ENCODE measurements at places on chromosomes 16 and 17.
A peak's percentile ranks its signal among the peaks of the same experiment; 100 is the strongest.

- DNase-seq, result no peak
Observed at GRCh38 chr17:79587421-79587820, 23.4 kb downstream of the RBFOX3 start.

DNA sequence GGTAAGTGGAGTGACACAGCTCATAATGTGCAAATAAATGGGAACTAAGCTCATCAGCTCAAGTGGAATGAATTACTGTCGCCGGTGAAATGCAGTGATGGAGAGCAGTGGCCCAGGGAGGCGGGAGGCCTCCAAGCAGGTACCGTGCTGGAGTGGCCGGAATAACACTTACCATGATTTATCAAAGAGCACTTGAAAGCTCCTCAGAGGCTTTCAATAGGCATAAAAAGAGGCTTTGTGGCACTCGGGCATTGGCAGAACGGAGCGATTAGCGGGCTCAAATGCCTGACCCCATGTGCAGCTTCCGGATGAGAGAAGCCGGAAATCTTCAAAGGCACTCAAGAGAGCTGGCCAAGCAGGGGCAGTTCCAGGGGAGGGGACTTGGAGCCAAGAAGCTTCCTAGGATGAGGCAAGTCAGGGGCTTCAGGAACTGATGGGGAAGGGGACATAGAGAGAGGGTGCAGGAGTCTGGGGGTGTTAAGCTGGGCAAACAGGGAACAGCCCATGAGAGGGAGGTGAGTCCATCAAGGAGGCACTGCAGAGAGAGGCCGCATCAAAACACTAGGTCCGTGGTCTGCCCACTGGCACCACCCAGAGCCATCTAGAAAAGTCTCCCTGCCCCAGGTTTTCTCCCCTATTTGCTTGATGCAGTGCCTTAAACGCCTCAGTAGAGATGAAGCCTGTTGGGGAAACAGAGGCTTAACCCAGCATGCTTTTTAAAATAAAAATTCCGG lies 144.0 kb upstream of the IRX6 start:
- DNase-seq, result no peak

DNA sequence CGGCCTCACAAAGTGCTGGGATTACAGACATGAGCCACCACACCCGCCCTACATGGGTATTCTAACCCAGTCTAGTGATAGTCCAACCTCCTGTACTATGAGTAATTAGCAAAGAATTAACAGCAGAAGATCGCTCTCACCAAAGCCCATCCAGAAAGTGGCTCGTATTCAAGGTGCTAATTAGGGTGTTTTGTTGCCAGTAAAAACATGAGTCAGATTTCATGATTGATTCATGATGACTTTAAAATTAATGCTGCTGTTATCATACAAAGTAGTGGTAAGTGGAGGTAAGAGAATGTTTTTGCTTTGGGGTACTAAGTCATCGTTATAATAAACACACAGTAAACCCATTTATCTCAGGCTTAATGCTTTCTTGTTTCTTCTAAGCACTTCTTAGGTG lies 428.8 kb downstream of the WWOX start:
- no peak for DNase-seq

DNA sequence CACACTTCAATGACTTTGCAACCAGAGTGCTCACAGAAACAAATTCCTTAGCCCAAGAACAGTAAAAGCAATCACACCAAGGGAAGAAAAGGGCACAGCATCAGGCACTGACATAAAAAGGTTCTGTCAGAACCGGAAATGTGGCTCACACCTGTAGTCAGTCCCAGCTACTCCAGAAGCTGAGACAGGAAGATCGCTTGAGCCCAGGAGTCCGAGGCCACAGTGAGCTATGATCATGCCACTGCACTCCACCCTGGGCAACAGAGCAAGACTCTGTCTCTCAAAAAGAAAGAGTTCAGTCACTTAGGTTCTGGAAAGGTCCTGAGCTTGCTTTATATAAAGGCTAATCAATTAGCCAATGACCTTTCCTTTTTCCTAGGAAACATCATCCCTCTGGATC lies 22.7 kb downstream of the YWHAE start:
- DNase-seq, result no peak

DNA sequence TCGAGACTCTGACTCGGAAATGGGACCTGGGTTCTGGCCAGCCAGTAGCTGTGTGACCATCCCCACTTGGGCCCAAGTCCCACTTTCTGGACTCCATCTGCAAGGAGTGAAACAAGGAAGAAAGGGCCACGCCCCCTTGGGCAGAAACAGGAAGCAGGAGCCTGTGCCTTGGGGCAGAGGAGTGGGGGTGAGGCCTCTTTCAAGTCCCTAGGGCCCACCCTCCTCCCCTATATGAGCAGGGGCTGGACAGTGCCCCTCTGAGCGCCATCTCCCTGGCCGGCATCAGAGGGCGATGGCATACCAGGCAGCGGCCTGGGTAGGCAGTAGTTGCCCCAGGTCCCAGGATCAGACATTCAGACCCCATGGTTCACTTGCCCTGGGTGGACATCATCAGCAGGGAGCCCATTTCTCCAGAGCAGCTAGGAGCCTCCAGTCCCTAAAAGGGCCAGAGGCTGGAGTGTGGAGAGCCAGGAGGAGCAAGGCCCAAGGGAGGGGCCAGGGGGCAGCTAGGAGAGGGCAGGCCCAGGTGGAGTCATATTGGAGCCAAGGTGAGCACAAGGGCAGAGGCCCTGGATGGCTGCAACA lies 7.1 kb downstream of the BCAR1 start:
- no peak for DNase-seq

- DNase-seq, result no peak
Observed at GRCh38 chr16:26649381-26650045, 417.2 kb upstream of the C16orf82 start.

- DNase-seq, result no peak
Observed at GRCh38 chr17:53527473-53527872, 295.3 kb upstream of the KIF2B start.

- DNase-seq, result no peak
Observed at GRCh38 chr16:9757687-9758086, 424.5 kb downstream of the GRIN2A start.

GRCh38 chr16:31869511-31870201 lies 4.0 kb upstream of the ZNF267 start:
- peak; percentile 57 for DNase-seq

- no peak for DNase-seq
Observed at GRCh38 chr16:60107437-60107836, 1373.3 kb upstream of the GOT2 start.

DNA sequence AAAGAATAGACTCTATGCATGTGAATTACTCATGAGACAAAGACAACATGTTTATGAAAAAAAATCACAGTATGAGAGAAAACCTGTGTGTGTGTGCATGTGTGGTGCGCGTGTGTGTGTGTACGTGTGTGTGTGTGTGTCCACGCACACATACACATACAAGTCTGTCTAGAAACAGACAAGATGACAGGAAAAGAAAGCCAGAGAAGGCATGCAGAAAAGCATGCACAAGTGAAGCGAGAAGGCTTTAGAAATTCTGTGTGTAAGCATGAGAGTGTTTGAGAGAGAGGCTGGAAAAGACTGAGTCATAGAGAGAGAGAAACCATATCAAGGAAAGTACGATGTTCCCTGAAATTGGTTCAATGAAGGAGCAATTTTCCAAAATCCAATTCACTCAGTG lies 566.4 kb upstream of the C16orf82 start:
- DNase-seq, result no peak

GRCh38 chr17:61409301-61410112 lies 9.9 kb downstream of the TBX2 start:
- no peak for DNase-seq

GRCh38 chr17:44348234-44348987 lies 3.3 kb downstream of the GRN start:
- DNase-seq, result no peak

- no peak for DNase-seq
Observed at GRCh38 chr16:86517033-86517432, 6.7 kb downstream of the FOXF1 start.

DNA sequence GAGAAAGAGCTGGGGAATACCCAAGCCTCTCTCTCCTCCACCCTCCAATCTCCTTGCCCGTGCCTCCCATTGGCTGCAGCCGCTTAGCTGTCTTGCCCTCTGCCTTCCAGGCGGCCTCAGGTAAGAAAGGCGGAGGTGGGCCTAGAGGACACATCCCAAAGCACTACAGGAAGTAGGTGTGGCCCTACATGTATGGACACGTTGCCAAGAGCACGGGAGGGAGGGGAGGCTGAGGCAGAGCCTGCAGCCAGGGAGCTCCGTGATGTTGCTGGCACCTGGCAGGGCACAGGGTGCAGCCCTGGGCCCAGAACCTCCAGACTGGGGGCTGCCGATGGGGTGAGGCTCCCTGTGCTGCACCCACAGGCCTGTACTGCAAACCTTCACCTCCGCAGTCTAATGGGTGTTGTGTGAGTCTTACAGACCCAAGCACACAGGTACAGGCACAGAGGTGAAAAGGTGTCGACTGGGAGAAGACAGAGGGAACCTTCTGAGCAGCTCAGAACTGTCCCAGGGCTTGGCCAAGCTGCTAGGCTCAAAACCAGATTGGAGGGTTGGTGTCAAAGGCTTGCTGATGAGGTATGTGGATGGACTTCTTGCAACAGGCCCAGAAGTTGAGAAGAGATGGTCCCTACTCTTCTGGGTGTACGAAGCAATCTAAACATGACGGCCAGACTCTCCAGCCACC lies 23.5 kb upstream of the FOXK2 start:
- DNase-seq, result no peak

DNA sequence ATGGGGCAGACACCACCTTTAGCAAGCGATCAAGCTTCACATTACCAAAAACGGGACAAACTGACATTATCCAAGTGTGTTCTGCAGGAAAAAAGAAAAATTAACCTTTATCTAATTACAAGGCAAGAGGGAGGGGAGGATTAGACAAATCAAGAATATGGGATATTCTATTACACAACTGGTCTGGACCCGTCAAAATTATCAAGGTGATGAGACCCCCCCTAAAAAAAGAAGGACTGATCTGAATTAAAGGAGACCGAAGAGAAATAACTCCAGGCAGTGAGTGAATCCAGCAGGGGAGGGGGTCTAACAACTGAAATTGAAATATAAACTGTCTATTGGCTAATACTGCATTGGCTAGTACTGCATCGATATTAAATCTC lies 424 bp upstream of the NUBP1 start:
- DNase-seq, result no peak

- DNase-seq, result no peak
Observed at GRCh38 chr17:31489295-31490018, 98.0 kb downstream of the RAB11FIP4 start.

GRCh38 chr17:62627904-62628633 lies 599 bp downstream of the MRC2 start:
- DNase-seq, result no peak

DNA sequence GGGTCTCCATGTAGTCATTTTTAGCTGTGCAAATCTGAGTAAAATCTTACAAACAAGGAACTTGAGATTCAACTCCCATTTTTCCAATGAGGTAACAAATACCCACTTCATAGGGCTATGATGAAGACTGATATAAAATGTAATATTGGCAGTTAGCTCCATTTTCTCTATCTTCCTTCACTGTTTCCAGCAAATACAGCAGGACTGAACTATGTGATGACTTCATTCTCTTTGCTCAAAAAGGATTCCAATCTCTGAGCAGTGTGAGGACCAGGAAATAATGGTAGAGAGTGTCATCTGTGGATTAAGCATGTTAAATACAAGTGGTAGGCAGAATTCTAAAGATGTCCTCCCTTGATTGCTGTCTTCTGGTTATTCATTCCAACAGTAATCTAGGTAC lies 18.3 kb downstream of the RND2 start:
- no peak for DNase-seq

- no peak for DNase-seq
Observed at GRCh38 chr16:78386557-78387324, 287.3 kb downstream of the WWOX start.

GRCh38 chr17:45160447-45161287 lies 1.0 kb upstream of the HEXIM2 start:
- DNase-seq, result peak; percentile 48

DNA sequence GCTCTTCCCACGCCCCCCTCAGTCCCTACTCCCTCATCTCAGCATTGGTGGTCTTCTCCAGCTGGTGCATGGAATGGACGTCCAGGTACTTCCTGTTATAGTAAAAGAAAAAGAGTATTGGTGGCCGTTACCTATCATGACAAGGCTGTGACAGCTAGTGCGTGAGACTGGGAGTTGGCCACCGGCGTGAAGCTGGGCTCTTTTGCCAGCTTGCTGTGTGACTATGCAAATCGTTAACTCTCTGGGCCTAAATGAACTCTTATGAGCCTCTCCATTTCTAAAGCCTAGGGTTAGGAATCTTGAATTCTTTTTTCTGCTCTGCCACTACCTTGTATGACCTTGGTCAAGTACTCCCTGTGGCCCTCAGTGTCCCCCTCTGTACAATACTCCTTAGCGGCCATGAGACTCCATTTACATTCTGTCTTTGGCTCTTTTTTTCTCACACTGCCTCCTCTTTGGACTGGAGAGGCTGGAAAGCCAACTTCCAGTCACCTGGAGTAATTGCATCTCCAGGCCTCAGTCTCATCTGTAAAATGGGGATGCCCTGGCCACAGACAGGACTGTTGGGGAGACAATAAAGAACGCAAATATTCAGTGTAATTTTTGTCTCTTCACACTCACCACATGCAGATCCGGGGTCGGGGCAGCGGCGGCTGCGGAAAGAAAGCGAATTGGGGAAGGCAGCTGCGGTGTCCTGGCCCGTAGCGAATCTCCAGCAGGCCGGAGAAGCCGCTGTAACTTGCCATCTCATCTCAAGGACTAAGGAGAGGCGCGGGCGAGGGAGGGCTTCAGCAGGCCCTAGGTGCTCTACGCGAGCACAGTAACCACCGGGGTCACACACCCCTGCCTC lies 1.1 kb downstream of the CFAP119 start:
- DNase-seq, result no peak

GRCh38 chr16:1919327-1919998 lies 1.2 kb upstream of the HS3ST6 start:
- DNase-seq, result no peak

DNA sequence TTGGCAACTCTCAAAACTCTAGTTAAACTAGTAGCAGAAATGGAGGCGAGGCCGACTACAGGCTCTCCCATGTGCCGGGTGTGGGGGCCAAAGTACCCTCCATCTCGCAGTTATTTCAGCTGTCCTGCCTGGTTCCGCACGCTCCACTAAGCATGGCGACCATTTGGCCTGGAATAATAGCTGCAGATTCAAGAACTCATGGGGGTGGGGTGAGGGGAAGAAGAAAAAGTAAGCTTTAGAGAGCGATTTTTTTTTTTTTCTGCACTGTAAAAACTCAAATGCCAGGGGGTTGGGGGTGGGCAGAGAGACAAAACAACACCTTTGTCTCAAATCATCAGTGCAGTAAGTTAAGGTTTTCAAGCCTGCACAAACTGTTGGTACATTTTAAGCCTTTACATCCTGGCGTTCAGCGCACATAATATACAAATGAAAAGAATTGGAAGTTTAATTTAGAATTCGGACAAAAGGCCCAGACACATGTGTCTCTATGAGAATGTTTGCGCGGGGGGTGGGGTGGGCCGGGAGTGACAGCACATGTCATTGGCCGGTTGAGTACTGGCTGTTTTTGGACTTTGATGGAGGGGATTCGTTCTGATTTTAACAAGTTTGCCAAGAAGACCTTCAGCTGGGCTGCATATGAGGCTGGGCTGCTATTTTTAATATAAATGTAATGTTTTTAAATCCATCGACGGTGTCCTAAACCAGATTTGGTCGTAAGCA lies 694.7 kb upstream of the SALL1 start:
- no peak for DNase-seq

- no peak for DNase-seq
Observed at GRCh38 chr17:33667052-33667509, 374.0 kb upstream of the ASIC2 start.

GRCh38 chr16:88747588-88748301 lies 37.3 kb downstream of the PIEZO1 start:
- DNase-seq, result no peak

GRCh38 chr17:8465759-8466158 lies 30.1 kb downstream of the NDEL1 start:
- DNase-seq, result no peak
